GM19239 (cell line): ENCODE measurements at places on chromosomes 5 and 9.
A peak's percentile ranks its signal among the peaks of the same experiment; 100 is the strongest.

DNA sequence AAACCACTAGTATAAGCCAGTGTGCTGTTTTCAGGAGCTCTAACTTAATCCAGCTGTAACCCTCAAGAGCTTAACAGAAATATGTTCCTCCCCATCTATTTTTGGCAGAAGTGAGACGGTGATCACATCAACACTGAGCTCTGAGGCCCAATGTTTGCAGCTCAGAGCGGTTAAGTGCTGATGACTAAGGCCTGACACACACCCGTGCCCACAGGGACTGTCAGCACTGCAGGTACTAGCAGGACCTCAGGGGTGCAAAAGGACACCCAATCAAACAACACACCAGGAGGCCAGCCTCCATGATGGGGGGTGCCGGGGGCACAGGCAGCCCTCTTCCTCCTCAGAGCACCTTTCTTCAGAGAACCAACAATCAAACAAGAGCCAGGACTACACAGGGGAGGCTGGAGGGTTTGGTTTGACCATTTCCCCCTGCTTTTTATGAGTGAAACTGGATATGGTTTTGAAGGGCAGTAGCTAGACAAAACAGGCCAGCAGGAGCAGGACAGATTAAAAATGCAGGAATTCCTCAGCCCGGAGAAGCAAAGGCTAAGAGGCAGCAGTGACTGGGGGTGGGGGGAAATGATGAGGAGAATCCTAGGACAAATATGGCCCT lies 61.3 kb downstream of the RAPGEF1 start:
- peak; percentile 60 for DNase-seq

- no peak for DNase-seq
Measured at GRCh38 chr9:73007966-73008672, 55.3 kb upstream of the ALDH1A1 start.

DNA sequence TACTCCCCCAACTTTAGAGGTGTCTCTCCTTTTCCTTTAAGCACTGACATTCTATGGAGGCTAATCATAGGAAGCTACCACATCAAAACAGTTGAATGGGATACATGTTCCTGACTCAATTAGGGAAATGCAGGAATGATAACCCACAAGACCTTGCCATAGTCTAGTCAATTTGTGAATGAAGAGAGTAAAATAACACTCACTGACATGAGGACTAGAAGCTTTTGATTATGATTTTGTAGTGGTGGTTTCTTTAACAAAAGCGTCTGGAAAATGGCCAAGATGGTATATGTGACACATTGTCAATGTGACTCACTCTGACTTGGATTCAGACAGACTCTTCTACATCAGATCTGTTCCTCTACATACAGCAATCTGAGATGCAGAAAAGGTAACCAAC lies 13.7 kb upstream of the PRELID2 start:
- DNase-seq, result no peak

DNA sequence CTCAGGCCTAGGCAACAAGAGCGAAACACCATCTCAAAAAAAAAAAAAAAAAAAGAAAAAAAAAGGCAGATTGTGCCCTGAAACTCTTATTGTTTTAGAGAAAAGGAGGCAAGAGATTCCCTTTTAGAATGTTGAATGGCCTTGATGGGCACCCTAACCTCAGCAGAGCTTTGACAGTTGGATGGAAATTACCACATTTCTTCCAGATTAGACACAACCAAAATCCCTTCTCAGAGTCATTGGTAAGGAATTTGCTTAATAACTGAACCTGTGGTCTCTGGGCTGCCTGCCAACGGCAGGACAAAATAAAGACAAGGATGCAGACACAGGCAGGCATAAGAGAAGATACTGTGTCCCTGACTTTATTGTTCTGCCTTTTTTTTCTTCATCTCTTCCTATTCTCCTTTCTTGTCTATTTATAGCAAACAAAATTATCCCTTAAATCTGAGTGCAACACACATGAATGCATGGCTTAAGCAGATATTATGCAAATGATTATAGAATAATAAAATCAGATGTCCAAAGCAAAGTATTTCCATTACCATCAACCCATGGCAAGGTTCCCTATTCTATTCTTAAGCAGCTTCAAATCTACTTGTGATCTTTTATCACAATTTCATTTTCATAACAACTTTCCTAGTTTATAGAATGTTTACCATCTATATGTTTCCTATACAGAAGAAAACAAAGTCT lies 37.3 kb upstream of the TRIO start:
- DNase-seq, result no peak

GRCh38 chr5:68352166-68352565 lies 136.6 kb downstream of the PIK3R1 start:
- no peak for DNase-seq
